ENCODE measurements at places on chromosomes 11 and 22. TPM values are rescaled to one million over a fixed set of nuclear protein-coding genes. Genes with fewer than 3 reads are reported as not detected.

The CCDC157 gene
- total RNA-seq = 1.5 TPM

The MS4A6A gene
- not detected for total RNA-seq

DNA sequence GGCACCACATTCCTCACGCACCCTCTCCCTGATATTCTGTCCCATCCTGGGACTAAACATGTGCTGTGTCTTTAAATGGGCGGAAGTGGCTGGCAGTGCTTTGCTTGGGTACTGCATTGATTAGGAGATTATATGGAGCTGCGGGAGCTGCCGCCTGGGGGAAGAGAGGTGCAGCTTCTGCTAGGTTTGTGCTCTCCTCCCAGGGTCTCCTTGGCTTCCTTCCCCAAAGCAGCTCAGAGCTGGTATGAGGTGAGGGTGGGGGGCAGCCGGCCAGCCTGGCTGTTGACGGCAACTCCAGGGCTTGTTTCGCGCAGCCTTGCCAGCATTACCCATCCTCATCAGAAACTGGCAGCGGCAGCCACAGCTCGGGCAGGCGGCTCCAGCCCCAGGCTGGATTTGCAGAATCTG is 95.4 kb downstream of the GRAMD1B start:
- DNase-seq = no peak

- DNase-seq = no peak
These were observed at the start of gene OR51G1 for GRCh38 chr11:4924239-4924638. Gene OR51G1, minus strand, starts transcription at chr11:4924339. Its CDS starts 0 bp downstream, at chr11:4924339.

GRCh38 chr22:17960695-17961445 is 63.5 kb downstream of the MICAL3 start:
- DNase-seq = no peak

The EXPH5 gene
- total RNA-seq = 0.27 TPM

GRCh38 chr11:61826930-61827570 is 1.1 kb upstream of the FADS2 start:
- DNase-seq = no peak

DNA sequence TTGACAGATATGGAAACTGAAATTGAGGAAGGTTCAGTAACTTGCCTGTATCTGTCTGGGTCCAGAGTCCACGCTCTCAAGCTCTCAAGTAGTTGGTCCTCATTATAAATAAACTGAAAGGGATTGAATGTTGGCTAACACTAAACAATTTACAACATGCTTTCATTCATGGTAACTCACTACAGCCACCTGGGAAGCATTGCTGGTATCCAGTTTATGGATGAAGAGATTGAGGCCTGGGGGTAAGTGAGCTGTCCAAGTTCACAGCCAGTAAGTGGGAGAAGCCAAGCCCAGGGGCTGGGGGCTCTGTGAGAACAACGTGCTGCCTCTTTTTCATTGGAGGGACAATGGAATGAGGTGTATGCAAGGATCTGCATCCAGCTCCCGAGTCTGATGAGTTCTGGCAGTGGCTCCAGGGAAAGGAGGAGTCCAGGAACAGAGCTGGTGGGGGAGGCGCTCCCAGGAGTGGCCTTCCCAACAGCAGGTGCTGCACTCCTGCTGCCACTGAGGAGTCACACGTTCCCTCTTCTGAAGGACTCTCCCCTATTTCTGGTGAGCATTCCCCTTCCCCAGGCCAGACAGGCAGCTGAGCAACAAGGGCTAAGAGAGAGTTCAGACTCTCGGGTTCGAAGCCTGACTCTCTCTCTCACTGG is 175.8 kb downstream of the CSNK2A3 start:
- no peak for DNase-seq

GRCh38 chr11:68061508-68061907 is 22.7 kb downstream of the TCIRG1 start:
- no peak for DNase-seq

The FGF3 gene
- total RNA-seq = not detected

DNA sequence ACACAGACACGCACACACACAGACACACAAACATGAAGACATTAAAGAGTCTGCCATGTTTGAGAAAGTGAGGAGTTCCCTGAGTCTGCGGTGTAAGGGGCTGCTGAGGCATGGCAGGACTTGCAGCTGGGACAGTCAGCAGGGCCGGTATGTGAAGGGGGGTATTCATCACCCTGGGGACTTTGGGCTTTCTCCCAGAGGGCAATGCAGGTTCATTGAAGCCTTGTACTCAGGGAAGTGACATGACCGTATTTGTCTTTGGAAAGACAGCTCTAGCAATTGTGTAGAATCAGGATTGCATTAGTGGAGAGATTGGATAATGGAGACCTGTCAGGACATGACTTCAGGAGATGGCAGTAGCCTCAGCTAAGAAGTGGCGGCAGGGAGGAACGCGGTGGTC is 9.4 kb upstream of the ADAMTS8 start:
- DNase-seq = no peak
